HuH-7 (cell line): ENCODE measurements at places on chromosomes 1 and 21.

GRCh38 chr1:162019446-162019845 is 4.2 kb downstream of the OLFML2B start:
- no peak for DNase-seq

DNA sequence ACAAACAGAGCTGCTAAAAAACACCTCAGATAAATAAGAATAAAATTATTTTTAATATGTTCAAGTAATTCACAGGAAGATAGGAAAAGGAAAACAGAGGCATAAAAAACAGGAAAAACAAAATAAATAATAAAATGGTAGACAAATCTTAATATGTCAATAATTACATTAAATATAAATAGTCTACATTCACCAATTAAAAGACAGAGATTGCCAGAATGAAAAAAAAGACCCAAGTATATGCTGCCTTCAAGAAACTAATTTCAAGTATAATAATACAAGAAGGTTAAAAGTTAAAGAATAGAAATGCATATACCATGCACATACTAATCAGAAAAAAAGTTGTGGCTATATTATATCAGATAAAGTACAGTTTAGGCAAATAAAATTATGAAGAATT is 1.9 kb downstream of the CYP2J2 start:
- DNase-seq = no peak

- no peak for DNase-seq
These were observed 67.3 kb downstream of the SLC9A1 start for GRCh38 chr1:27087371-27088220.

DNA sequence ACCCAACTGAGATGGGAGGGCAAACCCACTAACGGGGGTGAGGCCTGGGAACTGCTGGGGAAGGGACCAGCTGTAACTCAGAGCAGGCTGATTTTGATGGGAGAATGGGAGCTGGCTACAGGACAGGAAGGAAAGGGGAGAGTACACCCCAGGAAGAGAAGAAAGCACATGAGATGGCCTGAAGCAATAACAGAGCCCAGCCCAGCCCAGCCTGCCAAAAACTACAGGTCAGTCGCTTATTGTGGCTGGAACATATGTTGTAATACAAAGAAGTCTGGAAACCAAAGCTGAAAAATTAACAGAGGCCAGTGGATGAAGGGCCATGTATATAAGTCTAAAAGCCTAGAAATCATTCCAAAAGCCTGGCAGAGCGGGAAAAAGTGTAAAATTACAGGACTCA is 1.6 kb downstream of the ITLN2 start:
- DNase-seq = no peak

- no peak for DNase-seq
These were observed 104.6 kb upstream of the SPATA6 start for GRCh38 chr1:48576565-48576964.

GRCh38 chr1:112706505-112707220 is at the start of gene RHOC:
TSS of gene RHOC (minus strand) at chr1:112707127. CDS start at chr1:112703799, 3,328 bp downstream.
- DNase-seq = peak; percentile 81

- DNase-seq = no peak
These were observed 64.6 kb downstream of the ERI3 start for GRCh38 chr1:44290250-44291094.

DNA sequence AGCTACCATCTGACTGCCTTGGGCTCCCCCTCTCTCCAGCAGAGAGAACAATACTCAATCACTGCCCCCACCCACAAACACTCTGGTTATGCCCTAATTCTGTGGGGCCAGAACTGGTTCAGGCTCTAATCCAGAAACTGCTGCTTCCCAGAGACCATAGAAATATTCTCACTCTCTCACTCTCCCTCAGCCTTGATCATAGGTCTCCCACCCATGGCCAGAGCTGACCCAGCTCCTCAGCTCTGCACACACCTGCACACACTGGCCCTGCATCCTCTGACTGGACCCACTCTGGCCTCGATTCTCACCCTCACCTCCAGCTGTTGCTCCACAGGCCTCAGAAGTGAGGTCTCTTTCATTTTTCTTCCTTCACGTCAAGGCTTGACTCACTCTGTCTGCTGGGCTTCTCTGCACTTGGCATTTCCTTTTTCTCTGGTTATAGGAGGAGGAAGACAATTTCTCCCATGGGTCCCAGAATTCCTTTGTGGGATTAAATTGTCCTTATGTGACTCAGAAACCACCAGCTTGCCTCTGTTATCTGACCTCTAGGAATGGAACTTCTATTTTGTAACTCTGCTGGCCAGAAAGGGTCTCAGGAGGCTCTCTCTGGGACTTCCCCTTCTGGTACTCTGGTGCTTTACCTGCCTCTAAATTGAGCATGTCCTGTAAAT is 15.6 kb upstream of the ZMYM6 start:
- DNase-seq = no peak

GRCh38 chr1:9253004-9253403 is 18.4 kb downstream of the H6PD start:
- DNase-seq = no peak

GRCh38 chr1:220432408-220432807 is 95.5 kb upstream of the MARK1 start:
- no peak for DNase-seq

- DNase-seq = no peak
These were observed 16.2 kb upstream of the ATP13A2 start for GRCh38 chr1:17027900-17028299.

DNA sequence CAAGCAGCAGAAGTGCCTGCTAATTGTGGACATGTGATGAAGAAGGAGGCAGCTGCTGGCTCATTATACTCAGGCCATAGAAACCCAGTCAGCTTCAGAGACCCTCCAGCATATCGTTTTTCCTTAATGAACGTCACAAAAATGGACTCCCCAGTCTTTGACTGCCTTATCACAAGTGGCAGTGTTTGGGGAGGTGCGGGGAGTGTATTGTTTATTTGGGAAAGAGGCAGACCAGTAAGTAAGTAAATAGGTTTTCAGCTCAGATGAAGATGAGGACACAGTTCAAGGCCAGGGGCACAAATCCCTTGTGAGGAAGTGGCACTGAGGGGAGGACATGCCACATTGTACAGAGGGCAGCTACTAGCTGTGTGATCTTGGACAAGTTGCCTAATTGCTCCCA is 43.5 kb upstream of the NRDC start:
- no peak for DNase-seq

GRCh38 chr1:87993051-87993450 is 664.4 kb downstream of the LMO4 start:
- no peak for DNase-seq

DNA sequence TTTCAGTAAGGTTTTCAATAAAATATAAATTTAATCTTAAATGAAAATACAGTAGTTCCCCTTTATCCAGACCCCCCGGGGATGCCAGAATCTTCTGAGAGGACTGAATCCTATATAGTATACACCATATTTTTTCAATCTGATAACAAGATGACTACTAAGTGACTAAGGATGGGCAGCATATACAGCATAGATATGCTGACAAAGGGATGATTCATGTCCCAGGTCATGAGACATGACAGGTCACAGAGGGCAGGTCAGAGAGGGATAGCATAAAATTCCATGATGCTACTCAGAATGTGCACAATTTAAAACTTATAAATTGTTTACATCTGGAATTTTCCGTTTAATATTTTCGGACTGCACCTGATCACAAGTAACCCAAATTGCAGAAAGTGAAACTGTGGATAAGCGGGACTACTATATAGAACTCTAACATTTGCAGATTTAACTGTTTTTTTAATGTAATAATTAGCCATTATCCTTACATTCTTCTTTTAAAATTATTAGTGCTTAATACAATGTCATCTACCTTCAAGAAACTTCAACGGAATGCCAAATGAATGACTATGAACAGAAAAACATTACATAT is 48.8 kb downstream of the LRRC40 start:
- DNase-seq = no peak

- DNase-seq = no peak
These were observed 405.3 kb downstream of the RRAGC start for GRCh38 chr1:38454236-38454635.

DNA sequence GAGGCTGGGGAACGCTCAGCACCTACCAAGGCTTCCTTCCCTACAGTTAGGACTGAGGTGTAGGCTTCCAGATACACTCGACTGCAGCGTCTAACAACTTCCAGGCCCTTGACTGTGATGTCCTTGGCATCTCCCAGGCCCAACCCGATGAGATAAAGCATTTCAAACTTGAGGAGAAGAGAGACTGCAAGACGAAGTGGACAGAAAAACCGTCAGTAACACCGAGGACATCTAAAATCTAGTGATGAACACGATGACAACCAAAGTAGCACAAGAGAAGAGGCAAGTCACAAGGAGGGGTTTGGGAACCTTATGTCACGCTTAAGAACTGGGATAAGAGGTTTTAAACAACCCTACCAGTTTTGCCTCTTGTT is 314 bp downstream of the DPH5 start:
- no peak for DNase-seq

DNA sequence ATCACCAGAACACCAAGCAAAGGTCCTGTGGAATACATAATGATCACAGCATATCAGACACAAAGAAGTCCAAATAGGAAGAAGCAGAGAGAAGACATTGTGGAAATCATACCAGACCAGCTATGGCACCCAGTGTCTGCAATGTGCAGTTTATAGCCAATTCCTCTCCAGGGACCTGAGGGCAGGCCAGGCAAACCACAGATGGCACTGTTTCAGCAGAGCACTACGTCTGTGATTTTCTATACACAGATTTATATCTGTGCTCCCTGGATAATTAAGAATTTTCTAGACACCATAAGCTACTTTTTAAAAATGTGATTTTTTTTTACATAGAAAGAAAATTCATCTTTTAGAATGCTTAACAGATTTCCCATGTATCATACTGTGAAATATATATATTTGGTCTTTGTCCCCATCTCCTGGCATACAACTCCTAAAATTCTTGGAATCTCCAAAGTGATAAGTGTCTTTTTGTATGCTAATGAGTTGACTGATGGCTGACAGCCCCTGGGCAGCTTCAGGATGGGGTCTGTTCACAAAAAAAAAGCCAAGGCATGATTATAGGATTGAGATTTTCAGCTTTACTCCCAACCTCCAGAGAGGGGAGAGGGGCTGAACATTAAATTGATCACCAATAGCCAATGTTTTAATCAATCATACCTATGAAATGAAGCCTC is 498.1 kb downstream of the SIPA1L2 start:
- no peak for DNase-seq

DNA sequence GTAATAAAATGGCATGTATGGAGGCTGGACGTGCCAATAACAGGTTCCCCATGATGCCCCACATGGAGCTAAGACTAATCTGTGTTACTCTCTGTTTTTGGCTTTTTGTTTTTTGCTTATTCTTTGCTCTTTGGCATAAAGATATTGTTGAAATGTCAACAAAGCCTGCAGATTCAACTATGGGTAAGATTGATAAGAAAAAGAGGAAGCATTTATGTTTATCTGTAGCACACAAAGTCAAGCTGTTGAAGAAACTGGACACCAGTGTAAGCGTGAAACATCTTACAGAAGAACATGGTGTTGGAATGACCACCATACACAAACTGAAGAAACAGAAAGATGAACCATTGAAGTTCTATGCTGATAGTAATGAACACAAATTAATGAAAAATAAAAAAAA is 402.7 kb downstream of the LTN1 start:
- no peak for DNase-seq

- DNase-seq = no peak
These were observed 5.4 kb upstream of the TOE1 start for GRCh38 chr1:45334308-45335245.

- DNase-seq = peak; percentile 42
These were observed at the start of gene ST6GALNAC5 for GRCh38 chr1:76867342-76868130. TSS of gene ST6GALNAC5 (plus strand) at chr1:76867480.

- DNase-seq = no peak
These were observed 38.2 kb downstream of the PAX7 start for GRCh38 chr1:18668750-18669404.

DNA sequence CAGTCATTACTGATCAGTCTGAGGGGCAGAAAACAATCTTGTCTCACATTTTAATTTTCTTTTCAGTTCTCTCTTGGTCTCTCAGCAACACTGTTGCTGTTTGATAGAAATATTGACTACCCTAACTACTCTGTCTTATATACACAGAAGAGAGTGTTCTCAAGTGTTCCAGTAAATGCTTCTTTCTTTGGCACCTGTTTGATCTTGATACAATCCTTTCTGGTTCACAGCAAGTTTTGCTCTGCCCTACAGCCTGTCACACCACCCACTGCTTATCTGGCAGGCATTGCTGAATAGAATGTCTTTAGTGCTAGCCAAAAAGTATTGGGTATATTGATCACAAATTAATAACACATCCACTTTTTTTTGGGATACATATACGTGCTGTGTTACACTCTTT is 75.7 kb upstream of the WLS start:
- no peak for DNase-seq

DNA sequence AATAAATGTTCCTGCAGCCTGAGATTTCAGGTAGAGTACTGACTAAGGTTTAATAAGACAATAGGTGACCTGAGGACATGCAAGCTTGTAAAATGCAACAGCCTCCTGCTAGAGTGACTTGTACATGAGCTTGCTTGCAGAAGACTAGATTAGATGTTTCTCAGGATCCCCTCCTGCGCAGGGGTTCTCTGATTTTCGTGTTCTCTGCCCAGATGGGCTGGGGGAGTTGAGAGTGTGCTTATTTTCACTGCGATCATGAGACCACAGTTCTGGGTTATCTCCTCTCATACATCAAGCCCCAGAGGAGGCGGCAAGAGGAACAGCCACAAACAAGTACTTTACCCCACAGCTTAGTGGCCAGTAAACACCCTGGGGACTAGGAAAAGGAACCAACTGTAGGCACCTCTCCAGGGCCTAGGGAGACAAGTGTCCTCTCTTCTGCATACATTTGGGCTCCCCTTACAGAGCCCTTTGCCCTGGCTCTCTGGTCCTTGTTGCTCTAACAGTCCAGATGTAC is 8.0 kb downstream of the TMEM81 start:
- no peak for DNase-seq

DNA sequence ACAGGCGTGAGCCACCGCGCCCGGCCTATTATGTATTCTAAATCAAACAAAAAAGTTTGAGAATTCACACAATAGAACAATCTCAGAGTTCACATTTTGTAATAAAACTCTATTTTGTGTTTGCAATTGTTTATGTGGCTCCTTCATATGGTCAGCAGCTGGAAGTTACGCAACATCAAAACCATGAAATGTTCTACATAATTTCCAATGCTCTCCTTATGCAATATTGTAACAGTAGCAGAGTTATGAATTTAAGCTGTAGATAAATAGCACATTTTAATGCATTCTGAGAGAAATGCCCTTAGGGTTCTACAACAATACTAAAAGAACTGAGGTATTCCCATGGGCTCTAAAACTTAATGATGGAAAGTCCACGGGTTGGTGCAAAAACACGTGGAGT is 62.3 kb upstream of the COL11A1 start:
- DNase-seq = no peak
